ENCODE measurements at places on chromosomes 7 and 10.

- DNase-seq, result no peak
Observed at GRCh38 chr10:47358457-47358856, 10.3 kb downstream of the RBP3 start.

DNA sequence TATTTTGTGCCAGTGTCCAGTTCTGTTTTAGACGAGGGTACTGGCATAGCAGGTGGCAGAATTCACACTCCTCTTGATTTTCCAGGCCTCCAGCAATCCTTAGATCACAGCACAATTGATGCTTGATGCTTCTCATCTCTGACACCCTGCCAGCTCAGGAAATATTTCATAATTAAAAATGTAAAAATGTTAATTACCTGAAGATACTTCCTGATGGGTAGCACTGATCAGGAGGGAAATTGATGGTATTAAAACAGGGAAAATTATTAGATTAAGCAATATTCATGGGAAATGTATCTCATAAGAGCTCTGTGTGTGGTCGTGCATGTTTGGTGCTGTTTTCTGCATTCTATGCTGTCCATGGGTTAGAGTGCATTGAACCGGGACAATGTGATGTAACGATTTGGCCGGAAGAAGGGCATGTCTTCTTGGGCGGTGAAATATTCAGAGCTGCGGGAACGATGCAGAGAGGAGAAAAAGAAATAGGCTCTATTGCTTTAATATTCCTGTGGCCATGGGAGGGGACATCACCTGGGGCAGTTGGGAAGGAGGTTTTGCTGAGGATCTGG is 43.7 kb upstream of the MKI67 start:
- no peak for DNase-seq

DNA sequence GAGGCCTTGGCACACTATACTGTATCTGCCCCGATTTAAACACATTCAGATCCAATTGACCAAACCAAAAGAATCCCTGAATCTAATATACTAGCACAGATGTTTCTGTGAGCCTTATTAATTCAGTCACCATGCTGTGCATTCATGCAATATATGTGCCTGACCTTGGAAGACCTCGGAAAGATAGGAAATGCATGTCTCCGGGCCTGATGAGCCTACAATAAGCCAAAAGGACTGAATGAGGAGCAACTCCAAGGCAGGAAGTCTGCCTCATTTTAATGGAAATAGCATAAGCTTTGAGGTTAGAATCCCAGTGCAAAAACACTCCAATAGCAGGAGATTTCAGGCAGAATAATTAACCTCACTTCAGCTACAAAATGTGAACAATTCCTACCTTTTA is 316.7 kb downstream of the LRRTM3 start:
- no peak for DNase-seq

- DNase-seq, result no peak
Observed at GRCh38 chr7:44162785-44163395, 21.8 kb upstream of the MYL7 start.

GRCh38 chr10:18087355-18087754 is 52.9 kb upstream of the CACNB2 start:
- DNase-seq, result peak; percentile 33

DNA sequence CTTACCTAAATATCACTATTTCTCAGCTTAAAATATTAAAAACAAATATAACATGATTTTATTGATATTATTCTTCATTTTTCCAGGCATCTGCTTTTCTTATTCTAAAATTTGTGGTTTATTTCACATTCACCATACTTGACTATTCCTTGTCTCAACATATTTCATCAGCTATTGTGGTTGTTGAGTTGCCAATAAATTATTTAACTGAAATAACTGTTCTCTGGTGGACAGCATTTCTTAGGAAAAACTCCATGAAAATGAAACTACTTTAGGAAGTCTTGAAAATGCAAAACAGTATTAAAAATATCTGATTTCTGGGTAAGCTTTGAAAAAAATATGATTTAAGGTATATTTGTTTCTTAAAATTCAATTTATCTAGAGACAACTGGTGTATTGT is 122.9 kb upstream of the SEMA3A start:
- no peak for DNase-seq

- no peak for DNase-seq
Observed at GRCh38 chr10:57979956-57980355, 287.7 kb downstream of the IPMK start.

DNA sequence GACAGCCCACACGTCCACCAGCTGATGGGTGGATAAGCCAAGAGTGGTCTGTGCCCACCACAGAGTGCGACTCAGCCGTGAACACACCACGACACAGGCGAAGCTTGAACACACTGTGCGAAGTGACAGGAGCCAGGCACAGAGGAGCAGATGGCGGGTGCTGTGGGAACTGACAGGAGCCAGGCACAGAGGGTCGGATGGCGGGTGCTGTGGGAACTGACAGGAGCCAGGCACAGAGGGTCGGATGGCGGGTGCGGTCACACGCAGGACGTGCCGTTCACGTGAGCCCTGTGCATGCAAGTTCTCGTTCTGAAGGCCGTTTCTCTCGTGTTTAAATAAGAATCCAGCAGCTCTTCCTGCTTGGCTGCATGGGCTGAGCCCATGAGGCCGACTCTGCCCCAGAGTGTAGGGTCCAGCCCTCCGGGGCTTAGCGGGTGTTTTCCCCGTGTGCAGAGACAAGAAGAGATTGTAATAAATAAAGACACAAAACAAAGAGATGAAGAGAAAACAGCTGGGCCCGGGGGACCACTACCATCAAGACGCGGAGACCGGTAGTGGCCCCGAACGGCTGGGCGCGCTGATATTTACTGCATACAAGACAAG is 5.9 kb upstream of the ADAP1 start:
- DNase-seq, result peak; percentile 32

DNA sequence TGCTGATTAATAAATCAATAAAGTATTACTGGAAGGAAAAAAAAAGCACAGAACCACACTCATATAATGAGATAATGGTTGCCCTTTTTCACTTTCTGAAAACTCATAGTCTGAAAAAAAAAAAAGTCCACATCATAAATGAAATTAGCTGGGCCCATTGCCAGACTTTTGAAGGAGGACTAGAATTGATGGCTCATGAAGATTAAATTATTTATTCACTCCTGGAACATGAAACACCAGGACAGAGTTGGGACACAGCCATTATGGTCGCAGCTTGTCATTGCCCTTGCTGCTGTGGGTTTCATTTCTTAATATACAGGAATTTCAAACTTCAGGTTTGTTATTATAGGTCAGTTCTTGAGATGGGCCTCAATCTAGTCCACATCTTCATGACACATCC is 91.9 kb downstream of the CNTNAP2 start:
- DNase-seq, result no peak

DNA sequence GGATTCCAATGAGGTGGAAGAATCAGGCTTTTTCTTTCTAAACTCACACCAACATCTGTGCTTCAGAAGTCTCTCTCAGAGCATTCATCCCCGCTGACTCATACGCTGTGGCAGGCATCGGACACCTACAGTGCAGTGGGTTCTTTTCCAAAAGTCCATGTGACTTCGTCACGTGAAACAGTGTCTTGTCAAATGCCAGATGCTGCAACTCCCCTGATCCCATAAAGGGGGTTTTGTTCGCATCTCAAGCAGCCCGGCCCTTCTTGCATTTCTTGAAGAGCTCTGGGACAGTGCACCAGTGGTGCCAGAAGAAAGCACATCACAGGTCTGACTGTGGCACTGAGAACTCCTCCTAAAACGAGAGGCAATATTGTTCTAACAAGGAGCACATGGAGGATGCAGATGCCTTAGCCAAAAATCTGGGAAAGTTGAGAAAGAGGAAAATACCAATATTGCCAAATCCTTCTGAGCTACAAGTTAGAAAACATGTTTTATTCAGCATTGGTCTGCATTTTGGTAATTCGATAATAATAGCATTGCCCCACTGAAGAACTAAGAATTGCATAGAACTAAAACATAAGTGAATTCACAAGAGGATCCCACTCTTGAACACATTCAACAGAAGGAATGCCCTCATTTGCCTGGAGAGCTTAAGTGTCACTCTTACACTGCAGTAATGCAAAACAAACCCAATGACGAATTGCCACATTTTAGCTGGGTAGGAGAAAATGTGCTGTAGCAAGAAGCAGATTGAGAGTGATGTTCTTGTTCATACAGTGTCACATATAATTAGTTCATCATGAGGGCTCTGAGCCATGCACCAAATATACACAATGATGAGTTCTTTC is 204.4 kb downstream of the CXCL12 start:
- no peak for DNase-seq
